ENCODE measurements at places on chromosomes 1 and 21.

- no peak for DNase-seq
These were observed 3.8 kb downstream of the MXRA8 start for GRCh38 chr1:1354271-1355247.

- peak; percentile 75 for DNase-seq
These were observed at the start of gene XKR8 for GRCh38 chr1:27959792-27960603. TSS of gene XKR8 (plus strand) at chr1:27959973. CDS start at chr1:27960070, 97 bp downstream.

DNA sequence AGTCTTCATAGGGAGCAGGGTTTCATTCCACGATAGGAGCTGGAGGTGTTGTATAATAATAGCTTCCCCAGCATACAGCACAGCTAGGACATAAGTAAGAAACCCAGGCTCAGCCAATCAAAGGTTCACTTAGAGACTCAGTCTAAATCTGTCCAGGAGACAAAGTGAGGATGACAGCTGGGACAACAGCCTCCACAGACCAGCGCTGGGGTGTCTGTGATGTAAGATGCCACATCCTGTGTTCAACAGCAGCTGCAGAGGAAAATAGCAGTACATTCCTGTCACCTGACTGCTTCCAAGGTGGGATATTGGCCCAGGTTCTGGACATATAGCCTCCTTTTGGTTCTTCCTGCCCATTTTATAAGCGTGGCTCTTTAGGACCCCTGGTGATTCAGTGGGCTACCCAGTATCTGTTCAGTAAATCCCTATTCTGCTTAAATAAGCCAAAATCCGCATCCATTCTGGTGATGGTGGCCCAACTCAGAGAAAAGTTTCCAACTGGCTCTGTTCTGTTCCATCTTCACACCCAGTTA is 176.8 kb upstream of the SYT6 start:
- no peak for DNase-seq

DNA sequence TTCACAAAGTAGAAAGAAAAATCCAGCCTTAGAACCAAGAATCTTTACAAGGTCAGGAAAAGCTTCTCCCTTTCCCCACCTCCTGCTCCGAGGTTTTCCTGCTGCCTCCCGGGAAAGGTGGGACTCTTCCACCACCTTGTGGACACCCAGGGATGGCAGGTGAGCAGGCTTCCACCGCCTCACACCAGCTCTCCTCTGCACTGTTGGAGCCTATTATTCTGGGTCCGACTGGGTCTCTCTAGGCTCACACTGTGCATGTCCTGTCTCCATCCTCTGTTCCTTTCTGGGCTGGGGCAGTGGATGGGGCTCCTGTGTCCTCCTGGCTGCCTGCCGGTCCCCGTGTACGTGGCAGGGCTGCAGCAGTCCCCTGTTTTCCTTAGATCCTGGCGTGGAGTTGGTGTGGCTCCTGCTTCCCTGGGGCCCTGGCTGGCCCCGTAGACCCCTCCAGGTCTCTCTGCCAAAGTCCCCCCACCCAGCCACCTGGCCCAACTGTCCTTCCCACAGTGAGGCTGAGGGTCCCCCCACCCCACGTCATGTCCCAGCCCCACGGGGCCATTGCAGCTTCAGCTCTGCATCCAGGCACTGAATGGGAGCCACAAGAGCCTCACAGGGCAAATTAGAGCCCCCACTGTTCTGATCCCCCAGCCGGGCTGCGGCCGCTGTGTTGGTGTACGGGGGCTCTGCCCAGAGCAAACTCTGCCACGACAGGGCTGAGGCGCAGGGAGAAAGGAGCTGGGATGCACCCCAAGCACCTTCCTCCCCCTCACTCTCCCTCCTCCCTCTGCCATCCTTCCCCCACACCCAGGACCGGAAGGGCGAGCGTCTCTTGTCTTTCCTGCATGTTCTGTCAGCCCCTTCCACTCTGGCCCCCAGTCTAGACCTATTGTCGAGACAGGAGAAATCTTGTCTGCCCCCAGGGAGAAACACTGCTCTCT is 3.3 kb upstream of the SLC45A1 start:
- no peak for DNase-seq

- DNase-seq, result no peak
These were observed 34.6 kb upstream of the DOCK7 start for GRCh38 chr1:62722796-62723195.

DNA sequence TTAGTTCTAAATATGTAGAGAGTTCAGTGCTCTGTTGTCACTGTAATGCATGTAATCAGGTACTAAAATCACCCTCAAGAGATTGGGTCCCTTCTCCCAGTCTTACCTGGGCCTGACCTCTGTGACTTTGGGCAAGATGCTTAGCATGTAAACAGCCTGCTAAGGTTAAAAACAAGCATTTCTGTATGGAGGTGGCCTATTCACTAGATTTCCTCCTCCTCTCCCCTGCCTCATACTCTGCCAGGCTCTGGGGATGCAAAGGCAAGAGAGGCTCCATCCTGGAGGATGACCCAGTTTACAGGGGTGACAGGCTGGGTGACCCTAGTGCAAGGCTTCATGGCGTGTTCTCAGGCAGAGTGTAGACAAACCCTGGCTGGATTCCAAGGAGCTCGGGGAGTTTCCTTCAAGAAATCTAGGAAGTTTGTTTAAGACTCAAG is 28.8 kb downstream of the VANGL2 start:
- no peak for DNase-seq

- no peak for DNase-seq
These were observed 28.9 kb downstream of the FAM151A start for GRCh38 chr1:54594463-54594862.

DNA sequence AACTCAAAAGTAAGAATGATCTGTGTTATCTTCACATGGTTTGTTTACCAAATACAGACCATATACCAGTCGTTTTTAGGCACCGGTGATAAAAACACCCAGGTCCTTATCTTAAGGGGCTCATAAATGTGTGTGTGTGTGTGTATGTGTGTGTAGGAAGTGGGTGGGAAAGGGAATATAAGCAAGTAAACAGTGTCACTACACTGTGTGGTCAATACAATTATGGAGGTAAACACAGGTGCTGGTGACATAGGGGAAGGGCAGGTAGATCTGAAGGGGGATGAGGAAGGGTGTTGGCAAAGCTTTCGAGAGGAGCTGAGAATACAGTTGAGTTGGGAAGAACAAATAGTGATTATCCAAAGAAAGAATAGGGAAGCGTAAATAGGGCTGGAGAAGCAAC is 19.1 kb upstream of the MRPS6 start:
- no peak for DNase-seq

- no peak for DNase-seq
These were observed 20.7 kb downstream of the PPP1R15B start for GRCh38 chr1:204390751-204391466.

GRCh38 chr1:248853663-248854375 is 5.1 kb downstream of the ZNF692 start:
- peak; percentile 23 for DNase-seq

GRCh38 chr1:166080967-166081870 is 85.6 kb downstream of the FAM78B start:
- no peak for DNase-seq

Data from stimulated activated CD8-positive, alpha-beta memory T cell treated with anti-CD3 and anti-CD28 coated beads, Interleukin-2, amount 100 ng/mL, for 48 hours (primary cell).